ENCODE measurements at places on chromosomes 1 and 21.

GRCh38 chr1:149883598-149884247 is 15.6 kb upstream of the BOLA1 start:
- no peak for DNase-seq

DNA sequence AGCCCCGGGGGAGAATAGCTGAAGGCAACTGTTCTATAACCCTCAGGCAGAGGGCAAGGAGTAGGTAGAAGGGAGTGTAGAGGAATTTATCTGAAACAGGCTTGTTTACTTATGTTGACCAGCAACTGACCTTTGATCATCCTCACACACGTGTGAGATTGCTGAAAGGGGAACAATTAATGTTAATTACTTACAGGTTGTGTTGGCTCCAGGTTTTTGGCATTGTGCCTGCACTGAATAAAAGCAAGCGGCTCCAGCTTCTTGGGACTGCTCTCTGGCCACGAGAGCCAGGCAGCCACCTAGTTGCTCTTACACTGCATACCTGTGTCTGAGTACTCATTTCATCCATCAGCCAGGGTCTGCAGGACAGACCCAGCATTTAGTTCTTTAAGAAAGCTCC is 41.3 kb upstream of the ARHGEF10L start:
- no peak for DNase-seq

GRCh38 chr1:59556398-59556797 is 258.4 kb upstream of the HOOK1 start:
- no peak for DNase-seq

- DNase-seq, result no peak
Measured at GRCh38 chr1:63534406-63534805, 11.1 kb downstream of the EFCAB7 start.

GRCh38 chr1:29029667-29030066 is 94.0 kb downstream of the TMEM200B start:
- DNase-seq, result no peak
